ENCODE measurements at places on chromosomes 12 and 14.

DNA sequence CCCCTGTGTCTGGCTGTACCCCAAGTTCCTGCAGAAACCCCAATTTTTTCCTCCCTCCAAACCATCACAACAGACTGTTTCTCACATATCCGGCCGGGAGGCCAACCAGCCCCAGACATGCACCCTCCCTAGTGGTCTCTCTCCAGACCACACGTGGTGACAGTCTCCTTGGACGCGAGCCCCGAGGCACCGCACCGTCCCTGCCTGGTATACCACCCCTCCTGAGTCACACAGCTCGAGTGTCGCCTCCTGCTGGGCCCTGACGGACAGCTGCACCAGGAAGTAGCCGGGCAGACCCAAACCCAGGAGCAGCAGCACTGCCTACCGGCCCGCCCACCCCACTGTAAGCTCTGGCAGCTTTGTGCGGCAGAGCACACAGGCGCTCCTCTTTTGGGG is 97.4 kb downstream of the RFLNA start:
- peak; percentile 28 for DNase-seq

- DNase-seq: no peak
Observed at GRCh38 chr12:111181143-111181726, 187.7 kb downstream of the PHETA1 start.

DNA sequence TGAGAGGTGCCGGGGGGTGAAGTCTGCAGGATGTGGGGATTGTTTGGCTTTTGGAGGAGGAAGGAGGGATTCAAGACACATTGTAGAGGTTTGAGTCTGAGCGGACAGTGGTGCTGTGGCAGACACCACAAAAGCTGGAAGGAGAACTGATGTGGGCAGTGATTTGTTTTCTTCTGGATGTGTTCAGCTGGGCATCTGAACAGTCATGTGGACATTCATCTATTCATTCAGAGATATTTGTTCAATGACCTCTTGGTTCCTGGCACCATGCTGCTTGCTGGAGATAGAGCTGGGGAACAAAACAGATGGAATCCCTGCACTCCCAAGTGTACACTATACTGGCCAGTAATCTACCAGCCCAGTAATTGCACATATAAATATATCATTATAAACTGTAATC is 64.0 kb downstream of the PTPN11 start:
- no peak for DNase-seq

GRCh38 chr12:78698747-78699146 is 165.8 kb upstream of the SYT1 start:
- no peak for DNase-seq

- DNase-seq: no peak
Observed at GRCh38 chr14:37325332-37325731, 127.6 kb downstream of the MIPOL1 start.

GRCh38 chr12:127108360-127109215 is 1158.4 kb upstream of the TMEM132C start:
- peak; percentile 9 for DNase-seq

- no peak for DNase-seq
Observed at GRCh38 chr12:114821570-114821969, 137.6 kb upstream of the TBX3 start.

- no peak for DNase-seq
Observed at GRCh38 chr12:72540811-72541210, 268.6 kb downstream of the TRHDE start.

GRCh38 chr14:99675382-99675835 is 8.7 kb upstream of the CYP46A1 start:
- no peak for DNase-seq

DNA sequence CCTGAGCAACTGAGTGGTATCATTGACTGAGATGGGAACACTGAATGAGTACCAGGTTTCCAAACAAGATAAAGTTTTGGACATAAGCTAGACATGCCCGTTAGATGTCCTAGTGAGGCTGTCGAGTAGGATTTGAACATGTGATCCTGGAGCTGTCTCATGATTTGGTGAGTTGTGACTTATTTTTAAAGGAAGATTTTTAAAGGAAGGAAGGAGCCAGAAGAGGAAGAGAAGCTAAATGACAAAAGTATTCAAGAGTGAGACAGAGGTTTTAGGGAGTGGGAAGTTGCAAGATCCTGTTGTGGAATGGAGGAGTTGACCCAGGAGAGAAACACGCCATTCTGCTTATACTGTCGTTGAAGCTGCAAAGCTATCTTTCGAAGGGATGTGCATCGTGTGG is 82.1 kb downstream of the SAMD4A start:
- DNase-seq: no peak

DNA sequence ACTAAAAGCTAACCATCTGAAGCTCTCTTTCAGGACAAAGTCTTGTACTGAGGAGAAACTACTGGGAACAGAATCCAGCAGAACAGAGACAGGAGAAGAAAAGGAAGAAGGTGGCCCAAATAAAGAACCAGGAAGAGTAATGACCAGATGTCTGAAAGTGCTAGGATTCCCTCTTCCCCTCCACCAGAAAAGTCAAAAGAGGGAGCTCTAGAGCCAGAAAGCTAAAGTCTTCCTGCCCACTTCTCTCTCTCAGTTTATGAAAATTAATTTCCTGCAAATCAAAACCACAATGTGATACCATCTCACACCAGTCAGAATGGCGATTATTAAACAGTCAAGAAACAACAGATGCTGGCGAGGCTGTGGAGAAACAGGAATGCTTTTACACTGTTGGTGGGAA is 47.2 kb downstream of the SPPL3 start:
- no peak for DNase-seq

GRCh38 chr14:34374998-34375740 is 86.9 kb downstream of the SPTSSA start:
- DNase-seq: no peak

DNA sequence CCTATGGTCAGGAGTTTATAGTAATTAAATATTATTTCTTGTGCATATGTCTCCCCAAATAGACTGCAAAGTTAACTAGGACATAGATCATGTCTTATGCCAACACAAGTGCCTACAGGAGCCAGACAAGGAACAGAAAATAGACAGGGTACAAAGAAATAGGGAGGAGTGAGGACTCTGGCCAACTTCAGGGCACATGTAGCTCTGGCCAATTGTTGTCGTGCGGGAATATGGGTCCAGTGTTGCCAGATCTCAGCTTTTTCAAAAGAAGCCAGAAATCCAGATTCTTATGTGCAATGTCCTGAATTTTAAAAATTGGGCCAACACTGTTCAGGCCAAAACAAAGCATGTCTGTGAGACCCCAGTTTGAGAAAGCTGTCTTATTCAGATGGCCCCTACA is 68.7 kb downstream of the RFX4 start:
- DNase-seq: no peak

DNA sequence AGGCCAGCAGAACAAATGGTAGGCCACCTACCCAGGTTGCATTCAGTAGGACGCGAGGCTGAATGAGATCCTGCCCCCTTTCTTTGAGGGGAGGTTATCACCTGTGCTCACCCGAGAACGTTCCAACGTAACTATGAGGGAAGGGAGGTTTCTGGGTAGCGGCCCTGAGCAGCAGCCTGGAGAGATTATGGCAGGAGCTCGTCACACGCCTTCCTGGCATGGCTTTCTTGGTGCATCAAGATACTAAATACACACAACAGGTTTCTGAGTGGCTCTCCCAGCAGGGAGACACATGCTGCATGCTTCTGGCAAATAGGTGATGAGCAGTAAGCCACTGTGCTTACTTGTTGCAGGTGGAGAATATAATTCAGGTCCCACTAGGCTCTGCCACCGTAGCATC is 147.7 kb downstream of the CALM1 start:
- DNase-seq: no peak

GRCh38 chr12:49542592-49543160 is 3.8 kb downstream of the KCNH3 start:
- no peak for DNase-seq

GRCh38 chr14:99408286-99408970 is 72.2 kb downstream of the SETD3 start:
- no peak for DNase-seq

GRCh38 chr12:110813756-110814155 is 33.0 kb upstream of the CCDC63 start:
- no peak for DNase-seq

DNA sequence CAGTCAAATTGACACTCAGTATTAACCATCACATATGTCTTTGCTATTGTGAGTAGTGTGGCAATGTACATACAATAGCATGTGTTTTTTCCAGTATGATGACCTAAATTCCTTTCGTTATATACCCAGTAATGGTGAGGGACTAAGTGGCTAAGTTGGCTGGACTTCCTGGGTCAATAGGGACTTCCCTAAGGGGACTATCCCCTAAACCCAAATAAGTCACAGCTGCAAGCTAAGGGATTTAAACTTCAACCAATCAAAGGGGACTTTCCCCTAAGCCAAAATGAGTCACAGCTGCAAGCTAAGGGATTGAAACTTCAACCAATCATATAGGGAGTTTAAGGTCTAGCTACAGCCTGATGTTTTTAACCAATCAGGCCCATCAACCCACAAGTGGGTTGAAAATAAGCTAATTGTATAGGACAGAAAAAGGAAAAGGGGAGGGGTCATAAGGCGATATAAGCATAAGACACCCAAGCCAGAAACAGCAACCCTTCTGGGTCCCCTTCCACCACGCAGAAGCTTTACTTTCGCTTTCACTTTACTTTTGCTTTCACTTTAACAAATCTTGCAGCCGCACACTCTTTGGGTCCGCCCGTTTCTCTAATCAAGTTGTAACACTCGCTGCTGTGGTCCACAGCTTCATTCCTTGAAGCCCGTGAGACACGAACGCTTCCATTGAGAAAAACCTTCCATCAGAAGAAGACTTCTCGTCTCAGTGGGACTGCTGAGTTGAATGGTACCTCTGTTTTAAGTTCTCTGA is 404.4 kb downstream of the FLRT2 start:
- DNase-seq: peak; percentile 68

- DNase-seq: no peak
Observed at GRCh38 chr12:75183967-75184366, 25.7 kb downstream of the KCNC2 start.

DNA sequence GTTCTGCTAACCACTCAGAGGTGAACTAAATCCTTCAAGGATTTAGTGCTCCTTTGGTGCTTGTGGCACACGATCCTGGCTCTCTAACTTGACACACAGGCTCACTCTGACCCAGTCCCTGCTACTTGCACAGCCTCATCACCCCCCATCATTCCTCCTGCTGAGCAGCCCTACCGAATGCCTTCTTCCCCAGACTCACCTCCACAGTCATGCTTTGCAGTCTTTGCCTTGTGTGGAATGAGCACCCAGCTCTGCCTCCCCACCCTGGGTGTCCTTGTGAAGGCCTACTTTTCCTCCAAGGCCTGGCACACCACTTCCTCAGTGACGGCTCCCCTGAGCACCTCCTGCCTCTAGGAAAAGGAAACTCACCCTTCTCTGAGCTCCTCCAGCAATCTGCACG is 7.9 kb upstream of the TINF2 start:
- no peak for DNase-seq

GRCh38 chr14:78253986-78254385 is 83.8 kb downstream of the NRXN3 start:
- DNase-seq: no peak

DNA sequence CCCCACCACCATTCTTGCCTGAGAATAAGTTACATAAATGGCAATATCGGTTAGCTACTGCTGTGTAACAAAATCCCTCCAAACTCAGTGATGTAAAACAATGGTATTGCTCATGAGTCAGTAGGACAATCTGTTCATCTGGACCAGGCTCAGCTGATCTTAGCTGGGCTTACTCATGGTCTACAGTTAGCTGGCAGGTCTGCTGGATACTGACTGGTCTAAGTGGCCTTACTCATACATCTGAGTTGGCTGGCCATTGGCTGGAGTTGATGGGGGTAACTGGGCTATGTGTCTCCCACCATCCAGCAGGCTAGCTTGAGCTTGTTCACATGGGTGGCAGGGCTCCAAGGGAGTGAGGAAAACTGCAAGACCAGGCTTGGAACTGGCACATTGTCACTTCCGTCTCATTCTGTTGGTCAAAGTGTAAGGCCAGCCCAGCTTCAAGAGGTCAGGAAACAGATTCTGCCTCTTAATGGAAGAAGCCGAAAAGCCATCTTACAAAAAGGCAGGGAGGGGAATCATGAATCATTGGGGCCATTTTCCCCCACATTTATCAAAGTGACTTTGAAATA is 56.7 kb upstream of the CHGA start:
- no peak for DNase-seq

GRCh38 chr14:52078095-52078531 is 9.3 kb upstream of the NID2 start:
- no peak for DNase-seq

GRCh38 chr14:35365130-35366055 is 39.2 kb downstream of the NFKBIA start:
- DNase-seq: peak; percentile 82

DNA sequence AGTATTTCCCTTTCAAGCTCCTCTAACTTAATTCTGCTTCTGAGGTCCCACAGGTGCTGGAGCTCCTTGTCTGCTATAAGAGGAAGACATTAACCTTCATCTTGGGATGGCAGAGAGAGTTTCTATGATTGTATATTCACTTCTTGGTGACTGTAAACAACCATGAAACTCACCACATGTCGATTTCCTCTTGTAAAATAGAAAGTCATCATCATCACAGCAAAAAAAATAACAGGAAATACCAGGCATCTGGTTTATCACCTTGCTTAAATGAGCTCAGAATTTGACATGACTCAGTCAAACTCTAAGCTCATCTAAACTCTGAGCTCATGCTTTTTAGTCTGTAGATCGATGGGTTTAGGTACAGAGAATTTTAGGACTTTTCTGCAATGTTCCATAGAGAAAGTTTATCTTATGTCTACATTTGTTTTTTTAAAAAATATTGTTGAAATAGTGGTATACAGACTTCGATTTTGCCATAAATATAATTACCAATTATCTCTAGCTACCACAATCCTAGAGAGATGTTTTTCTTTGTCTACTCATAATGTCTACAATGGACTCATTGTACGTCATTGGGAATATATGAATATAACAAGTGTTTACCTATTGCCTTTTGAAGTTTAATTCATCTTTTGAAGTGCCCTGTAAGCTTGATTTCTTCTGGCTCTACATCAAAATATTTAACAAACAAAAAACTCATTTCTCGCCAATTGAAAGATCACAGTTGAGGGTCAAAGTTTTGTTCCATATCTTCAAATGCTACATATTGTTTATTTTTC is 58.4 kb downstream of the IGF1 start:
- DNase-seq: no peak

DNA sequence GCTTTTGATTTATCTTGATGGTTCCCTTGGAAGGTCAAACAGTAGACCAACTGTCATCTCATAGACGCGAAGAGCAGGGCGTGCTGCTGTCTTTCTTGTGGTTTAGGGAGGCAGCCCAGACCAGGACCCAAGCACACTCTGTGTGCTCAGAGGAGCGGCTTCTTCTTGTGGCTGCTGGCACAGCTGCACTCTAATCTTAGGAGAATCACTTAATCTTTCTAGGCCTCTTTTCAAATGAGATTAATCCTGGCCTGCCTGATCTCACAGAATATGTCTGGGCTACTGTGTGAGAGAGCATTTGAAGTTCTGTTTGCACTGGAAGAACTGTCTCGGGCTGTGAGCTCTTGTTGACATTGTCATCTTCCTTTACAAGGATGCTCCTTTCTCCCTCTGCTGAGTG is 60.0 kb upstream of the TRAF3 start:
- no peak for DNase-seq

DNA sequence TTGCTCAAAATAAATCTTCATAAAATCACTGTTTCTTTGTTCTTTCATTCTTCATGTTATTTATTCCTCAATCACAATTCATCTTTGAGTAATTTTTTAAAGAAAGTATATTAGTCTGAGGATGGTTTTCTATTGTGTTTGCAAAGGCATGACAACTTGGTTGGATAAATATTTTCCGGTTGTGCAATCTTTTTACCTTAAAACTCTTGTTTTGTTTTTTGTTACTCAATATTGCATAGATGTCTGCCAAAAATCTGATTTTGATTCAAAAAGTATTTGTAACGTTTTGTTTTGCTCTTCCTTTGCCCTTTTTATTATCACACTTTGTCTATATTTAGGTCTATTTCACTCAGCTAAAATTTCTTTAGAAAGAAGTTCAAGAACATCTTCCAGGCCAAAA is 86.2 kb upstream of the SYT1 start:
- no peak for DNase-seq
